IPS-NIHi11 (cell line): ENCODE measurements at places on chromosomes 1 and 21.

- peak; percentile 59 for DNase-seq
These were observed 58.4 kb upstream of the CXADR start for GRCh38 chr21:17454315-17455027.

DNA sequence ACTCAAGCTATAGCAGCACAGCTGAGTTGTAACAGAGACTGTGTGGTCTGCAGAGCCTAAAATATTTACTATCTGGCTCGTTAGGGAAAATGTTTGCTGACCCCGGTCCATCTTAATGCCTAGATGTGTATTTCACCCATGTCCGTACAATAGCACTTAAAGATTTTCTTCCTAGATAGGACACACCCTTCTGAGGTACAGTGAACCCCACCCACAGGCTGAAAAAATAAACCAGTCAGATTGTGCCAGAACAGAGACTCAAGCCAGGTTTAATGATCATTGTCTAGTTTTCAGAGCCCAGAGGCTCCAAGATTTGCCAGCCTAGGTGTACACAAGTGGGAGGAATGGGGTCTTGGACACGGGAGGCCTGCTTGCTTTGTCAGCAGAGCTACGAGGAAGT lies 5.6 kb downstream of the AMIGO1 start:
- no peak for DNase-seq

DNA sequence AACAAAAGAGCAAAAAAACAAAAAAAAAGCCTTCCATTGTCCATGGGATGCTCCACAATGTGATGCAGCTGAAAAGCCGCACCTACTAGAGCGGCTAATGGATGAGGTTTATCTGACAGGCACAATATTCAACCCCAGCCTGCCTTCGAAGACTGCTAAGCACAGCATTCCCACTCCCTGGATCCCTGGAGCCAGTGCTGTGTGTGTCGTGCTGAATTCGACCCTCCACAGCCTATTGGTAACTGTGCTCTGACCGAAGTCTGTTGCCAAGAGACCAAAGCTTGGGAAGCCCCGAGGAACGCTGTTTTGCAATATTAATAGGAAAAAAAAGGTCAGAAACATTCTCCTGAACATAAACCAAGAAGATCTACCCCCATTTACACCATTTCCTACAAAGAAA lies 57.2 kb upstream of the PUM1 start:
- no peak for DNase-seq

- no peak for DNase-seq
These were observed 18.0 kb upstream of the PIK3CD start for GRCh38 chr1:9633493-9633892.

DNA sequence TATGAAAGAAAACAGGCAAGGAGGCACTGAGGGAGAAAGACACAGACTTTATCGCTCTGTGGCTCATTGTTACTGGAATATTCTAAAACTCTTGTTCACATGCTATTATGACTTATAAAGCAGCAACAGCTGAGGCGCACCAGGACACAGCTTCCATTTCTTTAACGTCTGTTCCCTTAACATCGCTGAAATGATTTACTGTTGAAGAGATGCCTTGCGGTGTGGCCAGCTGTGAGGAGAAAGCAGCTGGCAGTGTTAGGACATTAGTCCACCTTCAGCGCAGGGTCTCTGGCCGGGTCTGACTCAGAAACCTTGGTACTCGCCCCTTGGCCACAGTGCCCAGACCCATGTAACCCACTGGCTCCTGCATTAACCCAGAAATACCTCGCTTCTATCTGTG lies 3.1 kb upstream of the PER3 start:
- no peak for DNase-seq

DNA sequence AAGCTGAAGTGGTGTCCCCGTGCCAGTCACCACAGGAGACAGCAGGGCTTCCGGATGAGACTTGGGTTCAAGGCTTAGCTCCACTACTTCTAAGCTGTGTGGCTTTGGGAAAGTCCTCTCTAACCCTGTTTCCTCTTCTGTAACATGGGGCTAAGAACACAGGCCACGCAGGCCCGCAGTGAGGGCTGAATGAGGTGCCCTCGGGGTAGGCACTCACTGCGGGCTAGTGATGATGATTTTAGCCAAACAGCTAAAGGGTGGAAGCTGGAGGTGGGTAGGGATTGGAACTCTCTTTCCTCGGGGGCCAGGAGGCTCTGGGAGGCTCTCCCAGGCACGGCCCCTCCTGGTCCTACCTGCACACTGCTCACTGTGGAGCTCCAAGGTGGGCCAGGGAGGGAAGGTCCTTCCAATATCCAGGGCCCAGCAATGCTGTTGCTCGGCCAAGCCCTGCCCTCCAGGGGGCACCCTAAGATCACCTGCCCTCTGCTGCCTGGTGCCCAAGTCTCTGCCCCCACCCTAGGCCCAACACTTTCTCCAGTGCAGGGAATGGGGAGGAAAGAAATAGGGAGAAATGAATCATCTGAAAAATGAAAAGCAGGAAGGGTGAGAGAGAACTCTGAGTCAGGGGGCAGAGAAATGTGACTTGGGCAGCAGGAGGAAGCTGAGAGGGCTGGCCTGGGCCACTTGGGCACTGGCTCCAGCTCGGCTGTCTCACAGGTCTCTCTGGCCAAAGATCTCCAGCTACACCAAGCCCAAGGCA lies 19.2 kb upstream of the EVA1B start:
- peak; percentile 76 for DNase-seq

DNA sequence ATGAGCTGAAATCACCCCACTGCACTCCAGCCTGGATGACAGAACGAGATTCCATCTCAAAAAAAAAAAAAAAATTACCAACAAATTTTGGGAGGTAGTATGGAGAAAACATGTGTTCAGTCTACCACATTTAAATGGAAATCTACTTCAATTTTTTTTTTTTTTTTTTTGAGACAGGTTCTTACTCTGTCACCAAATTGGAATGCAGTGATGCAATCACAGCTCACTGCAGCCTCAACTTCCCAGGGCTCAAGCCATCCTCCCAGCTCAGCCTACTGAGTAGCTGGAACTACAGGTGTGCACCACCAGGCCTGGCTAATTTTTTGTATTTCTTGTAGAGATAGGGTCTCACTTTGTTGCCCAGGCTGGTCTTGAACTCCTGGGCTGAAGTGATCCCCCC lies 82.1 kb downstream of the GFI1 start:
- DNase-seq, result no peak
